Sigmoid colon (tissue), 7 donors: ENCODE measurements at places on chromosomes 2 and 18. TPM values are rescaled to one million over a fixed set of nuclear protein-coding genes. Genes with fewer than 3 reads are reported as not detected.

DNA sequence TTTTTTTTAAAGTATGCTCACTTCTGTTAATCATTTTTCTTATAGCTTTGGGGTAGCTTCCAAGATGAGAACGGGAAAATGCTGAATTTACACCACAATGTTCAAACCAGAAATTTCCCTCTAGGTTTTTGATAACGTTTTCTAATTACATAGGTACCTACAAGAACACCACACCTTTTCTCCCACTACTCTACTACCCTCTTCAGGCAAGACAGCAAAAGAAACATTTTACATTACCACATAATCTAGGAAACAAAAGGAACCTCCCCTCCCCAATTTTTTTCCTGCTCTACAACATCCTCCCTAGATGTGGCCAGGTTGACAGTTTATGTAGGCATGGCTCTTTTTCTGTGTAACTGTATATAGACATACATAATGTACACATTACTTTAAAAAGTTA is 32.4 kb downstream of the NDUFAF7 start:
- H3K36me3 ChIP-seq, result peaks cover 57% of the 10 kb centered on the region
- H3K4me1 ChIP-seq, result peaks cover 8% of the 10 kb centered on the region
- no peaks in the 10 kb centered on the region for H3K27me3 ChIP-seq
- H3K27ac ChIP-seq, result no peak overlapping the region
- DNase-seq, result no peak

DNA sequence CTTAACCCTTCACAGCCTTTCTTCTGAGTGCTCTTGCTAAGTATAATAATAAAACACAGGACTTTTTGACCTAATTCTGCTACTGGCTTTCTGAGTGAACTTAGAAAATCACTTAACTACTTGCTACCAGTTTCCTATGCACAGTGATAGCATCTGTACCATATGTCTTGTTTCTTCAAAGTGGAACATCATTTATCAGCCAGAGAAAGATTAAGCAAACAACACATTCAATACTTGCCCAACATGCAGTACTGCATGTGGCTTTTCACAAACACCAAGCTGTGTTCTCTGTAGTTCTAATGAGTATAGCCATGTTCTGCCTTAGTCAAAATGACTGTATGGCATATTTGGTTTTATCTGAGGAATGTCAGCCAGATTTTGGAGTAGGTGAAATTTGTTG is 1286.6 kb upstream of the ZEB2 start:
- no peak overlapping the region for H3K27ac ChIP-seq
- H3K27me3 ChIP-seq, result no peaks in the 10 kb centered on the region
- no peaks in the 10 kb centered on the region for H3K4me1 ChIP-seq
- H3K4me3 ChIP-seq, result no peak overlapping the region
- no peak for DNase-seq
- no peaks in the 10 kb centered on the region for H3K36me3 ChIP-seq

- no peak overlapping the region for H3K27ac ChIP-seq
- H3K27me3 ChIP-seq, result no peaks in the 10 kb centered on the region
- peaks cover 7% of the 10 kb centered on the region for H3K4me1 ChIP-seq
- peaks cover 4% of the 10 kb centered on the region for H3K36me3 ChIP-seq
Observed at GRCh38 chr2:229835596-229836283, 86.1 kb downstream of the TRIP12 start.

DNA sequence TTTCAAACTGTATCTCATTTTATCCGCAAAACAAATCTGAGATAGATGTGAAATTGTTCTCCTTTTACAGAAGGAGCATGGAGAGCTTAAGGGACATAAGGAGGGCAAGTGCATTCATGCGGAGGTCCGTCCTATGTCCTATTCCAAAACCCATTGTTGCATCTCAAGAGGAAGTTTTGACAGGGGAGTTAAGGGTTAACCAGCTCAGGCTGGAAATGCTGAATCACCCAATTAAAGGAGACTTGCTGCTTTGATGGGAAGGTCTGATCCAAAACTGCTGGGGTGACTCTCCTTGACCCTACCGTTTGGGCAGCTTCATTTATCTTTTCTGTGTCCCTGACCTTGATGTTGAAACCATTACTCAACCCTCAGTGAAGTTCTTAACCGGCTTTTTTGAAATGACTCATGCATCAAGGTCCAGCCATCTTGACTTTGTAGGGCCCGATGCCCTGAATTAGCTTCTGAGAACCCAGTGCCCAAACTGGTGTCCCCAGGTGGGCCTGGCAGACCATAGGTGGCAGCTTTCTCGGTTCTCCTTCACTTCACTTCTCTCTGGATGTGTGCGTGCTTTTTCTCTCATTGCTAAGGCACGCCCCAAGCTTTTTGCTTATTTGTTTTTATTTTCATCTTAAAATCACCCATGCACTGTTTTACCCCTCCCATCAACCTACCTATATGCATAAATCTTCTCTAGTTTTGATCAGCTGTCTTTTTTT is 15.9 kb upstream of the TXNDC2 start:
- H3K36me3 ChIP-seq, result no peaks in the 10 kb centered on the region
- H3K4me3 ChIP-seq, result no peak overlapping the region
- H3K27me3 ChIP-seq, result no peaks in the 10 kb centered on the region
- H3K27ac ChIP-seq, result no peak overlapping the region
- no peak for DNase-seq

DNA sequence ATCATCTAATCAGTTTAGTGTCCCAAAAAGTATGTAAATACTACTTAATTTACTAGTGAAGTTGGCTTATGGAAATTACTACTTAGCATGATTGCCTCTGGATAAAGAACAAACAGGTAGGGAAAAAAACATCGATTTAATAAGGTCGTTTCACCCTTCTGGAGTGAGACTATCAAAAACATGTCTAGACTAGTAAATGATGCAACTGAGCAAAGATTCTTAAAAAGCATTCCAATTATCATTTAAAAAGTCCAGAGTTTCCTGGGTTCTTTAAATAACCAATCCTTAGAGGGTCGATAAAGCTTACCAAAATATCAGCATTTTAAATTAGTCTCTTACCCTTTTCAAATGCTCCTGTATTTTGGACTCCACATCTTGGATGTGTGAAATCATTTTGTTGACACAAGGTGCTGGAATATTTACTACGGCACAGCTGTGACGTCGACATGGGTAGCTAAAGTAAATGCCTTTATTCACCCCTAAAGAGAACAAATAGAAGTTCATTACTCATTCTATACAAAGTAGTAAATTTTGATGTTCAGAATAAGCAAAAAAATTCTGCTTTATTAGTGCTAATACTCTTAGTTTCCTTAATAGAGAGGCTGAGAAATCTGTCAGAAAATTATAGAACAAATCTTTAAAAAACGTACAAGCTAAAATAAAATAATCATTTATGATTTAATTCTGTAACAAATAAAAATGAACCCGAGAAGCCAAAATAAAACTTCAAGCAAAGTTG is 70.6 kb downstream of the CCDC178 start:
- H3K4me3 ChIP-seq, result no peak overlapping the region
- no peaks in the 10 kb centered on the region for H3K36me3 ChIP-seq
- no peak overlapping the region for H3K27ac ChIP-seq
- no peak for DNase-seq
- no peaks in the 10 kb centered on the region for H3K4me1 ChIP-seq
- H3K27me3 ChIP-seq, result no peaks in the 10 kb centered on the region

DNA sequence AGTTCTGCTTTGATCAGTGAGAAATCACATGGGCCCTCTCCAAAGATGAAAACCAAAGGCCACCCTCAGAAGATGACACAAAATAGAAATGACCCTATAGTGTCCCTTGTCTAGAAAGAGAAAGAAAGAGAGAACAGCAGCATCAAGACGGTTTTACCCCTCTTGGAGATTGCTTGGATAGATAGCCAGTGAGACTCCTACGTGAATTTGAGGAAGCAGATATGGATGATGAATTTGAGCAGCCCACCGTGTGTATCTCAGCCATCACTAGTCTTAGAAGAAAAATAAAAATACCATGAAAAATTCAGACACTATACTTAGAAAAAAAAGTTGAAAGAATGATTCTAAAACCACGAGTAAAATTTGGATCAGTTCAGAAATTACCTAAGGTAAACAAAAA is 329.1 kb upstream of the CNTNAP5 start:
- no peaks in the 10 kb centered on the region for H3K36me3 ChIP-seq
- no peak overlapping the region for H3K27ac ChIP-seq
- no peaks in the 10 kb centered on the region for H3K27me3 ChIP-seq
- H3K4me1 ChIP-seq, result no peaks in the 10 kb centered on the region

The NPAS2 gene
- 23.2 TPM for polyA plus RNA-seq

The CHRND gene
- not detected for polyA plus RNA-seq
